ENCODE measurements at places on chromosomes 12 and 14.

DNA sequence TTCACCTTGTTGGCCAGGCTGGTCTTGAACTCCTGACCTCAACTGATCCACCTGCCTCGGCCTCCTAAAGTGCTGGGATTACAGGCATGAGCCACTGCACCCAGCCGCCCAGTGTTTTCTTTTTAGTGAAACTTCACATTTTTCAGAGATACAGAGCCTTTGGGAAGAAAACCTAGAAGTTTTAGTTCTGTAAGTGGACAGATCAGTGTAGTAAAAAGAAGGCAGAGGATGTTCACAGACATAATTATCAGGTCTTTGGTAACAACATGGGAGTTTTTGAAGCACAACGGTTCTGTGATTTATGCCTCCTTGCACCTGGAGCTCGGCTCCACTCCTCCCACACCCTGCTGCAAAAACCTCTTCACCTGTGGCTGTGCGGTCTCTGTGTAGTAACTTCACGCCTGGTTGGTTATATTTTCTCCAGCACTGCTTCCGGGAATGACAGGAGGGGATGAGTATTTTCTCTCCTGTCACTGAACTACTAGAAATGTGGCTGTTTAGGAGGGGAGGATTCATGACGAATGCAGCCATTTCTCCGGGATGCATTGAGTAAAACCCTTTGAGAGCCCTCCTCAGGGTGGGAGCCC, 67.0 kb downstream of the ARF6 start:
- H3K4me1 ChIP-seq = no peaks in the 10 kb centered on the region
- no peak overlapping the region for H3K4me3 ChIP-seq
- DNase-seq = no peak
- H3K36me3 ChIP-seq = no peaks in the 10 kb centered on the region
- no peak overlapping the region for H3K27ac ChIP-seq
- no peaks in the 10 kb centered on the region for H3K27me3 ChIP-seq

GRCh38 chr12:12147111-12147510, 76.4 kb downstream of the BCL2L14 start:
- no peaks in the 10 kb centered on the region for H3K27me3 ChIP-seq
- H3K27ac ChIP-seq = no peak overlapping the region
- no peak overlapping the region for H3K4me3 ChIP-seq
- peaks cover 41% of the 10 kb centered on the region for H3K36me3 ChIP-seq
- DNase-seq = no peak

DNA sequence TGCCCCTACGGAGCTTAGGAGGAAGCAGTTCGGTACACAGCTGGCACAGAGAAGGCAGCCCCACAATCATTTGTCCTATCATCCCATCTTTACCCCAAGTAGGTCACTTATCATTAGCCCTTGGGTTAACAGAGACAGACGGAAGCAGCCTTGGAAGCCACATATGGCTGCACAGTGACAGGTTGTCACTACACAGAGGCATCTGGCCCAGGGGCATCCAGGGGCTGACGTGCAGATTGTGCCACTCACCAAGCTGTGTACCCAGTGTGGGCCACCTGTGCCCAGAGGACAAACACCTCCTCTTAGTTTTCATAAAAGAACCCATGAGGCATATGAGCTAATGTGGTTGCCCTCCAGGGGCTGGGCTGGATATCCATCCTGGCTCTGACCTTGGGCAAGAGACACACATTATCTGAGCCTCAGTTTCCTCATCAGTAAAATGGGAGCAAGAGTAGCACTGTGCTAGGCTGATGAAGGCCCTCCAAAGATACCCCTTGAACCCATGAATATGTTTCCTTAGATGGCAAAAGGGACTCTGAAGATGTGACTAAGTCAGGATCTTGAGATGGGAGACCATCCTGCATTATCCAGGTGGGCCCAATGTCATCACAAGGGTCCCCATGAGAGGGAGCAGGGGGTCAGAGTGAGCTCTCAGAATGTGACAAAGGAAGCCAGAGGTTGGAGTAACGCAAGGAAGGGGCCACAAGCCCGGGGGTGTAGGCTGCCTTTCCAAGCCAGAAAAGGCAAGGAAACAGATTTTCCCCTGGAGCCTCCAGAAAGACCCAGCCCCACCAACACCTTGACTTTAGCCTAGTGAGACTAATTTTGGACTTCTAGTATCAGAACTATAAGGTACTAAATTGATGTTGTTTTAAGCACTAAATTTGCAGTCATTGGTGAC, 64.6 kb downstream of the C14orf132 start:
- no peaks in the 10 kb centered on the region for H3K27me3 ChIP-seq
- no peaks in the 10 kb centered on the region for H3K36me3 ChIP-seq
- no peak overlapping the region for H3K4me3 ChIP-seq
- no peak overlapping the region for H3K27ac ChIP-seq
- no peak for DNase-seq
- no peaks in the 10 kb centered on the region for H3K4me1 ChIP-seq

GRCh38 chr12:76698966-76699365, 64.9 kb upstream of the ZDHHC17 start:
- no peak overlapping the region for H3K4me3 ChIP-seq
- no peaks in the 10 kb centered on the region for H3K27me3 ChIP-seq
- peaks cover 5% of the 10 kb centered on the region for H3K4me1 ChIP-seq
- no peaks in the 10 kb centered on the region for H3K36me3 ChIP-seq
- no peak for DNase-seq

DNA sequence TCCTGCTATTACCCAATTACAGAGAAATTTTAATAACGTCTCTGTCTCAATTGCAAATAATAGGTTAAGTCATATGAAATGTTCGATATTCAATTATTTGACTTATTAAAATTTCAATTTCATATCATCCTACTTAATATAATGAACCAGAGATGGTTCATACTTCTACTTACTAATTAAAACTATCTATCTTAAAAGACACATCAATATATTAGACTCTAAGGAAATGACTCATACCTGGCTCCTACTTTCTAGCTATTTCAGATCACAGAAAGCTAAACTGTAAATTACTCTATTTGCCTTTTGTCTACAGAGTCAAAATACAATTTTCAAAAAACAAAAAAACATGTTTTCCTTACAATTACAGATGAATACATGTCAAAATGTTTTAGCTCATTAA, 99.6 kb downstream of the CAPZA3 start:
- no peak overlapping the region for H3K27ac ChIP-seq
- no peaks in the 10 kb centered on the region for H3K36me3 ChIP-seq
- H3K4me1 ChIP-seq = no peaks in the 10 kb centered on the region
- H3K4me3 ChIP-seq = no peak overlapping the region

GRCh38 chr12:34108405-34108803, 86.1 kb downstream of the ALG10 start:
- no peak for DNase-seq
- H3K27ac ChIP-seq = no peak overlapping the region
- no peak overlapping the region for H3K4me3 ChIP-seq
- no peaks in the 10 kb centered on the region for H3K4me1 ChIP-seq
- no peaks in the 10 kb centered on the region for H3K27me3 ChIP-seq
- H3K36me3 ChIP-seq = no peaks in the 10 kb centered on the region

GRCh38 chr12:108169708-108170107, 40.6 kb downstream of the WSCD2 start:
- no peak overlapping the region for H3K27ac ChIP-seq
- H3K27me3 ChIP-seq = no peaks in the 10 kb centered on the region
- 0 out of 2 replicates have a peak, but pooled peaks cover 3% of the 10 kb centered on the region for H3K4me1 ChIP-seq
- H3K36me3 ChIP-seq = no peaks in the 10 kb centered on the region
- DNase-seq = no peak

DNA sequence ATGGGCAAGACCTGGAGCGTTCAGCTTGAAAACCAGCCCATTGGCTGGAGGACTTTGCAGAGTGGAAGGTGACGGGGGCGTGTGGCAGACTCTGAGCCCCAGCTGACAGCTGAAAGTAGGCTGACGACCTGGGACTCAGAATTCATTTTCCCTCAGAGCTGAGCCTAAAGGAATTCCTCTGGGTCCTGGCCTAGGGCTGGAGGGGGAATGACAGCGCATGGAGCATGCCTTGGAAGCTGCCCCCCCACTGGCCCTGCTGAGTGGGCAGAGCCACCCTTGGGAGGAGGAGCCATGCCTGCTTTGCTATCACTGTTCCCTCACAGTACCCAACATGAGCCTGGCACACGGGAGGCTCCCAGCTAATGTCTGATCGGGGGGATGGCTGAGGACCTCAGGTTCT, 25.4 kb upstream of the SMOC1 start:
- no peaks in the 10 kb centered on the region for H3K4me1 ChIP-seq
- peak; percentile 24 for DNase-seq
- no peaks in the 10 kb centered on the region for H3K27me3 ChIP-seq
- H3K27ac ChIP-seq = no peak overlapping the region
- H3K4me3 ChIP-seq = no peak overlapping the region
- H3K36me3 ChIP-seq = no peaks in the 10 kb centered on the region

- no peak for DNase-seq
- peak within 1 kb of the TSS; percentile 53 for H3K4me3 ChIP-seq
- no peak within 1 kb of the TSS for H3K27ac ChIP-seq
- no peaks in the 10 kb centered on the region for H3K36me3 ChIP-seq
- no peaks in the 10 kb centered on the region for H3K27me3 ChIP-seq
Observed at GRCh38 chr12:56521590-56522371, at the start of gene RBMS2. TSS of gene RBMS2 (plus strand) at chr12:56521820. CDS start at chr12:56522024, 204 bp downstream.

- no peak overlapping the region for H3K27ac ChIP-seq
- no peaks in the 10 kb centered on the region for H3K27me3 ChIP-seq
- no peaks in the 10 kb centered on the region for H3K4me1 ChIP-seq
- H3K36me3 ChIP-seq = no peaks in the 10 kb centered on the region
Observed at GRCh38 chr12:78559416-78559815, 305.2 kb upstream of the SYT1 start.

GRCh38 chr12:78185109-78185508, 354.4 kb downstream of the NAV3 start:
- H3K36me3 ChIP-seq = no peaks in the 10 kb centered on the region
- no peak overlapping the region for H3K27ac ChIP-seq
- H3K4me3 ChIP-seq = no peak overlapping the region
- no peaks in the 10 kb centered on the region for H3K4me1 ChIP-seq

- no peaks in the 10 kb centered on the region for H3K27me3 ChIP-seq
- no peak overlapping the region for H3K27ac ChIP-seq
- no peak overlapping the region for H3K4me3 ChIP-seq
- no peak for DNase-seq
- H3K36me3 ChIP-seq = no peaks in the 10 kb centered on the region
Observed at GRCh38 chr14:102493585-102493984, 16.0 kb downstream of the ANKRD9 start.

DNA sequence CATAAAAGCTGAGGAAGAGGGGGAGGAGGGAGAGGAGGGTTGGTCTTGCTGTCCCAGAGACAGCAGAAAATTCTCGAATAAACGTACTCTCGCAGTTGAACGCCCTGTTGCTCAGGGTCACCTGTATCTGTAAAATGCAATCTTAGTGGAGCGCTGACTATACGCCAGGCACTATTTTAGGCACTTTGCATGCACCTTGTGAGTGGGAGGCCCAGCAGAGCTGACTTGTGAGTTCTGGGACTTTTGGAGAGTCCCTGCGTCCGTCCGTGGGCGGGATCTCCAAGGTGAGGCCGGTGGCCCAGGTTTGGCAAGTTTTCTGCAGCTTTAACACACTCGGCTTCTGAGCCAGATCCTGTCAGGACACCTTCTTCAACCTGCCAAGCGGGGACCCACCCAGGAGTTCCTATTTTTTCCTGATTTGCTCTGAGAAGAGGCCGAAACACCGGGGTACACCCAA, 32.5 kb upstream of the PLEKHG6 start:
- DNase-seq = no peak
- peak overlapping the region; percentile 28 for H3K4me3 ChIP-seq
- H3K4me1 ChIP-seq = peaks cover 39% of the 10 kb centered on the region
- H3K27me3 ChIP-seq = no peaks in the 10 kb centered on the region
- no peak overlapping the region for H3K27ac ChIP-seq

GRCh38 chr14:51023964-51024363, 70.9 kb downstream of the TRIM9 start:
- no peaks in the 10 kb centered on the region for H3K4me1 ChIP-seq
- no peak overlapping the region for H3K27ac ChIP-seq
- no peaks in the 10 kb centered on the region for H3K36me3 ChIP-seq
- H3K4me3 ChIP-seq = no peak overlapping the region

DNA sequence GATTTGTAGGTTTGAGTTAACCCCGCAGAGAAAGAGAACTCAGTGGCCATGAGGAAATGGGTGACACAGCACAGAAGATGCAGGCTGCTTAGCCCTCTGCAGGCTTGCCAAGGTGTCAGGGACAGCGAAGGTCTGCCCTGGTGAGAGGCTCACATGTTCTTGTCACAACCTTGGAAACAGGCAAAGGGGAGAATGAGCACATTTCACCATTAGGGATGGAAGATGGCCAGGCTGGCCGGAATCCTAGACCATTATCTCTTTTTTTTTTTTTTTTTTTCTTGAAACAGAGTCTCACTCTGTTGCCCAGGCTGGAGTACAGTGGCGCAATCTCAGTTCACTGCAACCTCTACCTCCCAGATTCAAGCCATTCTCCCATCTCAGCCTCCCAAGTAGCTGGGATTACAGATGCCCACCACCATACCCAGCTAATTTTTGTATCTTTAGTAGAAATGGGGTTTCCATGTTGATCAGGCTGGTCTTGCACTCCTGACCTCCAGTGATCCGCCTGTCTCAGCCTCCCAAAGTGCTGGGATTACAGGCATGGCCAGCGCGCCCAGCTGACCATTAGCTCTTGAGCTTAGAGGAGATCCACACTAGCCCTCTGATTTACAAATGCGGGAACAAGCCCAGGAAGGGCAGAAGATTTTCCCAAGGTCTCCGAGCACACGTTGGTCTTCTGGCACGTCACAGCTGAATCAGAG, 34.6 kb downstream of the LTBP2 start:
- H3K4me1 ChIP-seq = no peaks in the 10 kb centered on the region
- no peak for DNase-seq

DNA sequence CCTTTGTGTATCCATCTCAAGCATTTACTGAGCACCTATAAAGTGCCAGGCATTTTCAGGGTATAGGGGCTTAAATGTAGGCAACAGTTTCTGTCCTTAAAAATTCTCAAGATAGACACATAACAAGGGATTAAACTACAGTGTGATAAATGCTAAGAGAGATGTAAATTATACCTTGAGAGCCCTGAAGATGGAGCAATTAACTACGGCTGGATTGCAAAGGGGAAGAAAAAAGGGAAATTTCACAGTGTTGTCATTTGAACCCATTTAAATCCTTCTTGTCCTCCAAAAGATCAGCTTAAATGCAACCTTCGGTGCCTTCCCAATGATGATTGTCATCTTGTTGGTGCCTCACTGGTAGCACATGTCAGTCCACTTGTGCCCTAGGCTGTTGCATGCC, 11.5 kb upstream of the IL26 start:
- no peaks in the 10 kb centered on the region for H3K4me1 ChIP-seq
- no peak overlapping the region for H3K27ac ChIP-seq
- no peaks in the 10 kb centered on the region for H3K36me3 ChIP-seq

DNA sequence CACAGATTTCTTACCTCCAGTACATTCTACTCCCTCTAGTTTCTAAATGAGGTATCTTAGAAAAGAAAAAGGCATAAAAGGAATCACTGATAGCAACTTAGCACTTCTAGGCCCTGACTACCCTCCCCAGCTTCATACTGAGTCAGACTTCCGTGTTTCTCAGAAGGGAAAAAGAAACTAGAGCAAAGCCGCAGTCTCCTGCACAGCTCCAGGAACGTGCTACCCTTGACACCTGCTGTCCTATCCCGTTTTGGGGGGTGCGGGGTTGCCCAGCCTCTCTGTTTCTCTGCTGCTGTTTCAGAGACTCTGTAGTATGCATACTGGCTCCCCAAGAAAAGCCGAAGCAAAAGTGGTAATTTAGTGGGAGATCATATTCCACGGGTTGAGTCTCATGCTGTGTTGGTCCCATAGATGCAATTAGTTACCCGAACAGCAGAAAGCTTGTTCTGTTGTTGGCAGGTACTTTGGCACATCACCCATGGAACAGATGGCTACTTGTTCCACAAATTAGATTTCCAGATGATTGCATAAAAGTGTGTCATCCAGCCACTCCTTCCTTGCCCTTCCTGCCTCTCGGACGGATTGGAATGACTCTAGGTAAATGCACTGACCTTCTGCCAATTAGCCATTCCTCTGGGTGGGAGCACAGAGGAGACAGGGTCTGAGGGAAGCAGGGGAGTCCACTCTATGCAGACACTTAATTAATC, 438.1 kb downstream of the FUT8 start:
- H3K4me1 ChIP-seq = no peaks in the 10 kb centered on the region
- no peak overlapping the region for H3K4me3 ChIP-seq
- H3K27ac ChIP-seq = no peak overlapping the region
- H3K27me3 ChIP-seq = no peaks in the 10 kb centered on the region

All from H1 (cell line).